Kidney (tissue), 22 donors: ENCODE measurements at places on chromosomes 2 and 18.
A peak's percentile ranks its signal among the peaks of the same experiment; 100 is the strongest.

- no peaks in the 10 kb centered on the region for H3K4me1 ChIP-seq
- H3K27ac ChIP-seq, result no peak overlapping the region
- no peaks in the 10 kb centered on the region for H3K27me3 ChIP-seq
- no peak for DNase-seq
Measured at GRCh38 chr18:72948439-72948838, 80.7 kb upstream of the NETO1 start.

DNA sequence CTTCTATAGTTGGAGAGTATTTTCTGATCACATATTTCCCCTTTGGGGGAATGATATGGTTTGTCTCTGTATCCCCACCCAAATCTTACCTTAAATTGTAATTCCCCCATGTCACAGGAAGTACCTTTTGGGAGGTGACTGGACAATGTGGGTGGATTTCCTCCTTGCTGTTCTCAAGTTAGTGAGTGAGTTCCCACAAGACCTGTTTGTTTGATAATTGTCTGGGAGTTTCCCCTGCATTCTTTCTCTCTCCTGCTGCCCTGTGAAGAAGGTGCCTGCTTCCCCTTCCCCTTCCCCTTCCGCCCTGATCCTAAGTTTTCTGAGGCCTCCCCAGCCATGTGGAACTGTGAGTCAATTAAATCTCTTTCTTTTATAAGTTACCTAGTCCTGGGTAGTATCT lies 222.7 kb upstream of the SLC39A10 start:
- H3K4me1 ChIP-seq, result no peaks in the 10 kb centered on the region
- DNase-seq, result no peak
- no peaks in the 10 kb centered on the region for H3K36me3 ChIP-seq
- H3K4me3 ChIP-seq, result no peak overlapping the region
- H3K27me3 ChIP-seq, result no peaks in the 10 kb centered on the region

DNA sequence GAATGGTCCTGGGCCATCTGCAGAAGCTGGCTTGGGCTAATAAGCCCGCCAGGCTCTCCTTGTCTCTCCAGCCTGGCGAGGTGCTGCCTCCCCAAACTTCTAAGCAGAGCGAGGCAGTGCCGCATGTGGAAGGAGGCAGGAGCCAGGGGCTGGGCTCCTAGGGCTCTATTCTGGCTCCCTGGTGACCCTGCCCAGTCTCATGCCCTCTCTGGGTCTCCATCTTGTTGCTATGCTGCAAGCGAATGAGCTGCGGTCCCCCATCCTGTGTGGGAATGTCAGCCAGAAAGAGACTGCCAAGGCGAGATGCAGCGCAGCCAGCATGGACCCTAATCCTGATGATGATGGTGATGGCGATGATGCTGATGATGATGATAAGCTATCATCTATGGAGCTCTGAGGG lies 48.7 kb downstream of the TNS1 start:
- H3K27ac ChIP-seq, result peak overlapping the region; percentile 93
- H3K4me1 ChIP-seq, result no peaks in the 10 kb centered on the region
- H3K36me3 ChIP-seq, result no peaks in the 10 kb centered on the region
- H3K4me3 ChIP-seq, result no peak overlapping the region

GRCh38 chr2:129748250-129748649 lies 231.2 kb upstream of the RAB6C start:
- no peaks in the 10 kb centered on the region for H3K27me3 ChIP-seq
- H3K36me3 ChIP-seq, result no peaks in the 10 kb centered on the region
- H3K4me1 ChIP-seq, result no peaks in the 10 kb centered on the region
- no peak overlapping the region for H3K4me3 ChIP-seq

DNA sequence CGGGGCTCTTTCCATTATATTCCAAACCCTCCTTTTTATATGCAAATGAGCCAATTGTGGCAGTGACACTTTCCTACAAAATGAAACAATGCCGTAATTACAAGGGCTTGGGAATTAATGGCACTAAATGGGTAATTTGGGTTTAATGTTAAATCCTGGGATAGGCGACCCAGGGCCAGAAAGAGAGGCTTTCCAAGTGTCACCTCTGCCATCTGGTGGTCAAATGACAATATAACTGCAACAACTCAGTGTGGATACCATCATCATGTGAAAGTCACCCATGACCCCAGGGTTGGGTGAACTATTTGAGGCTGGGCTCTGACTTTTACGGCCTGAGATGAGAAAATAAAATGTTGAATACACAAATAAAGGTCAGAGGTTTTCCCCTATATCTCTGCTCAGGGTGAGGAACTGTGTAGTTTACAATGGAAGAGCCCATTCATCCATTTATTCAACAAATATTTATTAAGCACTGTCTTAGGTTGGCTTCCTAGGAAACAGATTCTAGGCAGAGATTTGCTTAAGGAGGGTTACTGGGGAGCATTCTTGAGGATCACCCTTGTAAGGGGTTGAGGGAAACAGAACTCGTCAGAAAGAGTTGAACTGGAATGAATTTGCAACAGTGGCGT lies 13.6 kb upstream of the THADA start:
- no peaks in the 10 kb centered on the region for H3K36me3 ChIP-seq
- peaks cover 3% of the 10 kb centered on the region for H3K4me1 ChIP-seq

DNA sequence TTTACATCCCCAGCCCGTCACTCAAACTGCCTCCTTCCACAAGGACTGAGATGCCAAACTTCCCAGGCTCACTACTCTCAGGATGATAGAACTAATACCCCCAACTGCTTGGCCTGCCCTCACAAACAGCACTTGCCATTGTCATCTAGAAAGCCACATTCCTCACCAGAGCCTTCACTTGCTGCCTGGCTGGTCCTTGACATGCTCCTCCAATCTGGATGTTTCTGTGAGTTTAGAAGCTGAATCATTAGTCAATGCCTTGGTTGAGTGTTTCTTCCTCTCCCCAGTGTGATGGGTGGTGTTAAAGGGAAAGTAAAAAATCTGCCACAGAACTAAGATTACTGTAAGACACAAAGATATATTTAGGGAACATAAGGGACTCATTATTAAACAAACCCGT lies 52.5 kb downstream of the MARCHF4 start:
- H3K4me1 ChIP-seq, result no peaks in the 10 kb centered on the region
- DNase-seq, result no peak
- no peak overlapping the region for H3K4me3 ChIP-seq
- H3K27me3 ChIP-seq, result no peaks in the 10 kb centered on the region

GRCh38 chr2:75788902-75789301 lies 78.2 kb upstream of the GCFC2 start:
- DNase-seq, result no peak
- H3K27ac ChIP-seq, result no peak overlapping the region
- H3K4me3 ChIP-seq, result no peak overlapping the region

DNA sequence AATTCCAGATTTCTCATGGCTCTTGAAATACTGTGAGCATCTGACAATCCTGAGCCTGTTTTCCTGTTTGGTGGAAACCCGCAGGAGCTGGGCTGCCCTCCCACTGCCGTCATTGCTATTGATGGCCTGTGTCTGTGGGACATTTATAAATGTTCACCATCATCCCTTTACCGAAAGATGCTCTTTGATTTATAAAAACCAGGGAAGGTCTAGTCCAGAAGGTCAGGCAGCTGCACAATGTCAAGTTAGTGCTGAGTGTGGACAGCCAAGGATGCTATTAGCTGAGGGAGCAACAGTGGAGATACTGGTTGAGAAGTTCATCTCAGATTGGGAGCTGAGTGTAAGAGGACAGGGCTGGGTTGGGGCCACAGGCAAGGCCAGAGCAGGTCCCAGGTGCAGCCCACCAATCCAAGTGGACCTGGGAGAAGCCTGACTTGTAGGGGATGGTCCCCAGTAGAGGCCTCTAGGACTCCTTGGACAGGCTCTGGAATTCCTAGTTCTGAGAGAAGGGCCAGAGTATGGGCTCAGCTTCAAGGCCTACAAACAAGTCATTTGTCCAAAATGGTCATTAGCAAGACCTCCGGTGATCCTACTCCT lies 55.1 kb downstream of the COPS8 start:
- H3K4me1 ChIP-seq, result no peaks in the 10 kb centered on the region
- no peak overlapping the region for H3K27ac ChIP-seq
- peaks cover 2% of the 10 kb centered on the region for H3K36me3 ChIP-seq
- no peak overlapping the region for H3K4me3 ChIP-seq
- peaks cover 2% of the 10 kb centered on the region for H3K27me3 ChIP-seq
- DNase-seq, result no peak

DNA sequence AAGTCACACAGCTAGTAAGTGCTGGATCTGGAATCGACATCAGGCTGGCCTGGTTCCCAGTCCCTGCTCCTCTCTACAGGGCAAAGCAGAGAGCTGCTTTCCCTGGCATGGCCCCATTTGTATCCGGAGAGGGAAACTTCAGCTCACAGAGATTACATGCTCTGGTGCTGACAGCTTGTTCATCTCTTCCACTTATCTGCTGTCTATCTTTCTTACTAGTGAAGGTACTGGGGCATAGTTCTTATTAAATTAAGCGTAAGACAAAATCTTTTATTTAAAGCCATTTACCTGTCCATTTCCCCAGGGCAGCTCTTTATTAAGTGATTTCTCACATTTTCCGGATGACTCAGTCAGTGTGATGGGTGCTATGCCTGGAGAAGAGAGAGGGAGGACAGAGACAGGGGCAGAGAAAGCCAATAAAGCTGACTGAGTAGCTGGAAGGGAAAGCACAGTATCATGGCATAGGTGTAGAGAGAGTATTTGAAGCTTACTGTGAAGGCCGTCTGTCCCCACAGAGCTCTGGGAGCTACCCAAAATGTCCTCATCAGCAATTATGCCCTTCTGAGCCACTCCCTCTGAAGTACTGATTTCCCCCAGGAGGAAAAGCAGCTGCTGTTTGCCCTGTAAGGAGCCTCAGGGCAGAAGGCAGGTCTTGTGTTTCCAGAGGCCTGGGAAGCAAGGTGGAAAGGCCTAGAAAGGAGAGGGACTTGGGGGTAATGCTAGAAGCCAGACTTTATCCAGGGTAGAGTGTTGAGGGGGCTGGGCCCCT lies 44.1 kb upstream of the EPAS1 start:
- peaks cover 6% of the 10 kb centered on the region for H3K4me1 ChIP-seq
- no peak overlapping the region for H3K27ac ChIP-seq
- no peak overlapping the region for H3K4me3 ChIP-seq
- H3K36me3 ChIP-seq, result no peaks in the 10 kb centered on the region
